ENCODE measurements at places on chromosomes 5 and 9. TPM values are rescaled to one million over a fixed set of nuclear protein-coding genes. Genes with fewer than 3 reads are reported as not detected.

Gene PCDHGA12
- 17.4 TPM for total RNA-seq

Gene OR1J2
- not detected for total RNA-seq

Gene KCNN2
- total RNA-seq = 0.96 TPM

Gene ADAMTSL1
- total RNA-seq = 1.0 TPM

Gene PSAT1
- total RNA-seq = 191 TPM

Gene CARTPT
- total RNA-seq = not detected

Gene AQP3
- total RNA-seq = 1.3 TPM

Gene PRDM9
- not detected for total RNA-seq

Gene MCIDAS
- total RNA-seq = not detected

Gene IGFBPL1
- not detected for total RNA-seq

Gene SAPCD2
- 5.0 TPM for total RNA-seq

Gene PHF24
- total RNA-seq = 0.40 TPM

Gene THBS4
- total RNA-seq = 0.91 TPM

Gene PAEP
- total RNA-seq = not detected

Gene FOXD1
- 18.0 TPM for total RNA-seq

Gene AMBP
- not detected for total RNA-seq
